Adrenal gland (tissue), 19 donors: ENCODE measurements at places on chromosomes 5 and 9. TPM values are rescaled to one million over a fixed set of nuclear protein-coding genes. Genes with fewer than 3 reads are reported as not detected.

MLANA gene
- not detected for total RNA-seq

SEMA5A gene
- total RNA-seq, result 6.0 TPM

SPINK13 gene
- total RNA-seq, result not detected

DNA sequence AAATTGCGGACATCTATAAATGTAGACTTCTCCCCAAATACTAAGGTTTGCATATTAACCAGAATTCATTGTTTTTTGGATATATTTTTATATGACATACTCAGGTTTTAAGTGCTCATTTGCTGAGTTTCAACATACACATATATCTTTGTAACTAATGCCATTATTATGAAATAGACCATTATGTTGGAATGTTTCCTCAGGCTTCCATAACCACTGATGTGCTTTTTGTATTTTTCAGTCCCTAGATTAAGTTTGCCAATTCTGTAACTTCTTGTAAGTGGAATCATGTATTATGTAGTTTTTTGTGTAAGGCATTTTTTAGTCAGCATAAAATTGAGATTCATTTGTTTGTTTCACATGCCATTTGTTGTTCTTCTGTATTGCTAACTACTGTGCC is 32.1 kb downstream of the HSPA4 start:
- no peak for DNase-seq

DNA sequence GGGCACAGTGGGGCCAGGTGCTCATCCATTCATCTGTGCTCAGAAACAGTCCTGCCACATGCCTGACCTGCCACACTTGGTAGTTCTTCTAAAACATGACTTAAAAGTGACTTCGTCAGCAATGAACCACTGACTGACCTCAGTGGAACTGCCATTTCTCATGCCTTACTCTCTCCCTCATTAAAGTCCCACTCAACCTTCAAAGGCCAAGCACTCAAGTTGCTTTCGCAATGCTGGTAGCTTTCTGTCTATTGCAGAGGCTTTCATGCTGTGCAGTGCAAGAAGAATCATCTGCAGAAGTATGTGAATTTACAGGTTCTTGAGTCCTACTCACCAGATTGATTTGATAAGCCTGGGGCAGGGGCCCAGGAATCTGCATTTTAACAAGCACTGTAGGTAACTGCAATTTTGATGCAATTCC is 23.9 kb downstream of the B4GALT1 start:
- DNase-seq, result no peak

GRCh38 chr5:102858221-102858620 is 103.1 kb downstream of the PAM start:
- no peak for DNase-seq
